ENCODE measurements at places on chromosomes 4 and X. TPM values are rescaled to one million over a fixed set of nuclear protein-coding genes. Genes with fewer than 3 reads are reported as not detected.

GRCh38 chrX:43333543-43333942, 322.6 kb upstream of the MAOA start:
- H3K36me3 ChIP-seq, result no peaks in the 10 kb centered on the region
- no peak overlapping the region for H3K27ac ChIP-seq

DNA sequence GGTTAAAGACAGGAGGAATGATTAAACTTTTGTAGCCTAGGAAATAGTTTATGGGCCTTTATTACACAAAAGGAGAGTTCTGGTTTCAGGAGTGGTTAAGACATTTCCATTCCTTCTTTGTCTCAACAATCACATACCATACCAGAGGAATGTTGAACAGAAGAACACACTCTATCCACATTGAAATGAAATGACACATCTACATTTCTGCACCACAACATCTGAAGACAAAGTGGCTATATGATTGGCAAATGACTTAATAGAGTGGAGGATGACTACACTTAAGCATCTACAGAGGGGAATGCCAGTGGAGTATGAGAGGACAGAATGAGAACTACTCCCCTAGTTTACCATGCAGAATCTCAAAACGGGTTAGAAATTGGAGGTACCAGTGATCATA, 8.0 kb downstream of the CYP2U1 start:
- H3K4me3 ChIP-seq, result no peak overlapping the region
- H3K36me3 ChIP-seq, result no peaks in the 10 kb centered on the region
- peak; percentile 44 for DNase-seq
- H3K27me3 ChIP-seq, result no peaks in the 10 kb centered on the region
- H3K4me1 ChIP-seq, result no peaks in the 10 kb centered on the region

- no peak overlapping the region for H3K4me3 ChIP-seq
- H3K36me3 ChIP-seq, result no peaks in the 10 kb centered on the region
- H3K27me3 ChIP-seq, result no peaks in the 10 kb centered on the region
- H3K27ac ChIP-seq, result no peak overlapping the region
Observed at GRCh38 chr4:76558396-76559235, 123.6 kb downstream of the SHROOM3 start.

DNA sequence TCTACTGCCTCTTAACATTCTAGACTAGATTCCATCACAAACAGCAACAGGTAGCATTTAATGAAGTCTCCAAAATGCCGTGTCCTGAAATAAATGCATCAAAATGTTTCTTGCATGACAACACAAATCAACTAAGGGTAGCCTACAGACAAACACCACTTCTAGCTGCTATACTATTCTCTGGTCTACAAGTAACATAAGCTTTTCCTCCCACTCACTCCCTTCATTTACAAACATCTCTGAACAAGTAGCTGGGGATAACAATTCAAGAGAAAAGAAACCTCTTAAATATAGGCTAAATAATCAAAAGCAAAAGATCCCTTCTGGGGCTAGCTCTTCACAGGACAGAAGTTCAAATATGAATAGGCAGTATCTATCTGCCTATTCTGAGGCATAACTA, 20.8 kb downstream of the PPP3CA start:
- no peaks in the 10 kb centered on the region for H3K27me3 ChIP-seq
- DNase-seq, result no peak
- H3K36me3 ChIP-seq, result no peaks in the 10 kb centered on the region
- H3K4me1 ChIP-seq, result peaks cover 14% of the 10 kb centered on the region

DNA sequence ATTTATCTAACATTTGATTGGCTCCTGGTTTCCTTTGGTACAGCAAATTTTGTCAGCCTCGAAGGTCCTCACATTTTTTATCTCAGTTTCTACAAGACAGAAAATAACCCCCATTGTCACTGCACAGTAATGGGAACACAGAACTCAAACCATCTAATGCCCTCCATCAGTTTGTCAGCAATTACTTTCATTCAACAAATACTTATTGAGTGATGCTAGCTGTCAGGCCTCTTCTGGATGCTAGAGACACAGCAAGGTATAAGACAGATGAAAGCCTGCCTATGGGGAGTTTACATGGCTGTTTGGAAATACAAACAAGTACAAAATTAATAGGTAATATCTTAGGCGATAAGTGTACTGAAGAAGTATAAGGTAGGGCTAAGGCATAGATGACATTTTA, 5.0 kb upstream of the HTN3 start:
- H3K36me3 ChIP-seq, result no peaks in the 10 kb centered on the region
- DNase-seq, result no peak
- no peak overlapping the region for H3K4me3 ChIP-seq
- no peak overlapping the region for H3K27ac ChIP-seq
- H3K4me1 ChIP-seq, result no peaks in the 10 kb centered on the region

GRCh38 chr4:169314906-169315305, 44.1 kb upstream of the SH3RF1 start:
- no peak overlapping the region for H3K27ac ChIP-seq
- H3K4me3 ChIP-seq, result 0 out of 2 replicates have a peak overlapping the region, but pooled peaks have one; percentile 13
- peak; percentile 58 for DNase-seq

GRCh38 chrX:97267396-97268181, 383.9 kb downstream of the RPA4 start:
- no peaks in the 10 kb centered on the region for H3K27me3 ChIP-seq
- no peak overlapping the region for H3K27ac ChIP-seq
- H3K4me1 ChIP-seq, result peaks cover 14% of the 10 kb centered on the region

- no peak overlapping the region for H3K4me3 ChIP-seq
- DNase-seq, result no peak
- H3K27ac ChIP-seq, result no peak overlapping the region
- H3K36me3 ChIP-seq, result no peaks in the 10 kb centered on the region
Observed at GRCh38 chr4:11483046-11483445, 54.4 kb upstream of the HS3ST1 start.

DNA sequence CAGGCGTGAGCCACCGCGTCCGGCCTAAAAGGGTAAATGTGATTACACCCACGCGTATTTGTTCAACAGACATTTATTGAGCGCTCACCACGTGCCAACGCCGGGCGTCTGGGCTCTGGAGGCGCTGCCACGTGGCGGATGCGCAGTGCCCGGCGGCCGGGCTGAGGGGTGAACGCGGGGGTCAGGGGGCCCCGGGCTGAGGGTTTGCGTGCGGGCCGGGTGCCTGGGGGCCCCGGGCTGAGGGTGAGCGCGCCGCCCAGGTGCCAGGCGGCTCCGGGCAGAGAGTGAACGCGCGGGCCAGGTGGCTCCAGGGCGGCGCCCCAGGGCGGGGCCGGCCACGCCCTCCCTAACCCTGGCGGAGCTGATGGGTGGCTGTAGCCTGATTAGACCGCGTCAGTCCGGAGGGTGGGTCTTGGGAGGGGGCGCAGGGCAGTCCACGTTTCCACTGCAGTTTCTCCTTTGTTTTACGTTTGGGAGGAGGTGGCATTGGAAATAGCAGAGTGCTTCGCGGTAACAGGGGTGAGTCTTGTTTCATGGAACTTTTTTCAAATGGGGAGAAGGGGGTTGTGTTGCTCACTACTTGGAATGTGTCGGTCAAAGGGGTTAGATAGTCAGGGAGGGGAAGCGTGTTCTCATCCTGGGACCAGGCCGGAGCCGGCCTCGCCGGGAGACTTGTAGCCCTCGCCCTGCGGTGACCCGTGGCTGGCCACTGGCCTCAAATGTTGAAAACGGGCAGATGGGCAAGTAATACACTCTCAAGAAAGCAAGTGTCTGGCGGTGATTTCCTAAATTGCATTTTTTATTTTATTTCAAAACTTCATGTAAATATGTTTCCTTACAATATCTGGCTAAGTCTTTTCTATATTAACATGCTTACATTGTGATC, at the start of gene ZFP42:
Gene ZFP42, plus strand, starts transcription at position 450 of the 886 bp plus-strand sequence. CDS start 7,037 bp downstream, outside the sequence.
- no peak within 1 kb of the TSS for H3K4me3 ChIP-seq
- no peak within 1 kb of the TSS for H3K27ac ChIP-seq
- H3K4me1 ChIP-seq, result no peaks in the 10 kb centered on the region
- no peaks in the 10 kb centered on the region for H3K36me3 ChIP-seq

DNA sequence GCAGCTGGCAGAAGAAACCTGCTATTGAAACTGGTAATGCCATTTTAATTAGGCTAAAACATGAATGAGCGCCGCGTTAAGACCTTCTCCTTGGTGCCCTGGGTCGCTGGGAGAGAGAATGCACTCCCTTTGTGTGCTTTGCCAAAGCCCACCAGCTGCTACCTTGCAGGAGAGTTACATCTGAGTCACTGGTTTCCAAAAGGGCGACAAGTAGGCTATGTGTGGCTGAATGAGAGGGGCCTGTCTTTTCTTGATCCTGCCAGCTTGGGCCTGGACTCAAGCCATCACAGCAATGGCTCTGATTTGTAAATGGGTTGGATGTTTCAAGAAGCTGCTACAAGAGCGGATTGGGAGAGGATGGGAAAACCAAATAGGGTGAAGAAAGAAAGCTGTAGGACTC, 81.5 kb downstream of the NHS start:
- H3K27ac ChIP-seq, result no peak overlapping the region
- H3K4me3 ChIP-seq, result no peak overlapping the region

DNA sequence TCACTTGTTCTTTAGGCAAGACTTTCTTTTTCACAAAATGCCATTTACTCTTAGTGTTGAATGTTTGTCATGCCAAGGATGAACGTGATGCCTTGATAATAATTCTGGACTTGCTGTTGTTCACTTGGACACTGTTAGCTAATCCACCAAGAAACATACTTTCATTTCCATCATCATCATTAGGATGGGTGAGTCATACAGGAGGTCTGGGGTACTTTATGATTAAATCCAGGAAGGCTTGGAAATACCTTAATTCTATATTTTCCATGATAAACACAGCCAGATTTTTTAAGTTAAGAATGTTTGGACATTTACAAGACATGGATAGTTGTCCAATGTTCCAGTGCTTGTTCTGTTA, 260.7 kb upstream of the GIMD1 start:
- no peak overlapping the region for H3K27ac ChIP-seq
- peak; percentile 36 for DNase-seq
- H3K4me1 ChIP-seq, result peaks cover 28% of the 10 kb centered on the region
- H3K27me3 ChIP-seq, result no peaks in the 10 kb centered on the region
- no peak overlapping the region for H3K4me3 ChIP-seq

DNA sequence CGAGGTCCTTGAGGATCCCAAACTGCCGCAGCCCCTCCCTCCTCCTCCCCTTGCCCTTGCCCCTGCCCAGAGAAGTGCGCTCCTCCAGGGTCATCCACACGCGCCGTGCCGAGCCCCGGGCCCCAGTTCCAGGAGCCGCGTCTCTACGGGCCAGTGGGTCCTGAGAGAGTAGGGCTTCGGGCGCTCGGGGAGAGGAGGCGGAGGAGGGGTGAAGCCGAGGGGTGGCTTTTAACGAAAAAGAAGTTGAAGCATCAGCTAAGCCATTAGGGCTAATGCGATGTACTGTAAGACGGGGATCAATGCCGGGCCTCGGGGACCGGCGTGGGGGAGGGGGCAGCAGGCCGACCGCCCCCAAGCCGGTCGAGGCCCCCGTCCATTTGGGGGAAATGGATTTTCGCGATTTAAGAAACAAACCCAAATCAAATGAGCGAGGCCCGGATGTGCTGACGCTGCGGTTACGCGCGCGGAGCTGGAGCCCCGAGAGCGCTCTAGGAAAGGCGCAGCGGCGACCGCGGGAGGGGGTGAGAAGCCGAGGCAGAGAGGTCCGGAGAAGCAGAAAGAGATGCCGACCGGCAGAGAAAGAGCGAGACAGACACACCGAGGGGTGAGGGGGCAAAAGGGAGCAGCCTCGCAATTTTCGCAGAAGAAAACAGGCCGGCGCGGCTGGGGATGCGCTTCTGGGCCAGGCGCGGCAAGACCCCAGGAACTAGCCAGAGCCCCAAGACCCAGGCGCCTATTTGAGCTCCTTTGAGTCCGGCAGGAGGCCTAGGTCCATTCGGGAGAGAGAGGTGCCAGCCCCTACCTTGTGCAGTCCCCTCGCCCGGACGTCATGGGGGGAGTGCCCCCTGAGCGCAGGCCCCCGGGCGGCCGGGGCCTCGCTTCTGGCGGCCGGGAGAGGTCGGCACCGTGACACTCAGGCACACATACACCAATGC, 13.6 kb downstream of the HMX1 start:
- H3K27me3 ChIP-seq, result peaks cover 86% of the 10 kb centered on the region
- H3K4me3 ChIP-seq, result no peak overlapping the region
- no peak overlapping the region for H3K27ac ChIP-seq
- no peaks in the 10 kb centered on the region for H3K4me1 ChIP-seq

DNA sequence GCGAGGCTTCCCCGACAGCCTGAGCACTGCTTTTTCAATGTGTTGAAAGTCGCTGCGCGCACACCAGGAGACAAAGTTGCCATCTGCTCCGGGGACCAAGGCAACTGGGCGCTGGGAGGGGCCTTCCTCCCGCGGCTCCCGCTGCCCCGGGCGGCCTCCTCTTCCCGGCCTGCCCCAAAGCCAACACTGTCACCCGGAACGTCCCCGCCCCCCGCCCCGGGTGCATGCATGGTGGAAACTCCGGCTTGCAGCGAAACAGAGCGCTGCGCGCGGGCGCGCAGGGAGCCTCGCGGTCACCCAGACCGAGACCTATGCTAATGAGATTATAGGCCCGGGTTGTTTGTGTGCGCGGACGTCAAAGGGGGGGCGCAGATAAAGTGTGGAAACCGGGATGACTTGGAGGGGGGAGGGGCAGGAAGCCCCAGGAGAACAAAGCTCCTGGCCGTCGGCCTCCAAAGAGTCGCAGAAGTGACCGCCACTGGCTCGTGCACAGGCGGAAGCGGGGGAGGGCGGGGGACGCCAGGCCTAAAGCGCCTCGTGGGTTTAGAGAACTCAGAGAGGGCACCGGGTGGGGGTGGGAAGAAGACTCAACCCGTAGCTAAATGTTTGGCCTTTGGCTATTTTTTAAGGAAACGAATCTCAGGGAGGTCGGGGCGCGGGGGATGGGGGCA, 88.8 kb downstream of the BCOR start:
- H3K27me3 ChIP-seq, result no peaks in the 10 kb centered on the region
- no peaks in the 10 kb centered on the region for H3K36me3 ChIP-seq
- H3K4me3 ChIP-seq, result peak overlapping the region; percentile 60
- DNase-seq, result peak; percentile 43

DNA sequence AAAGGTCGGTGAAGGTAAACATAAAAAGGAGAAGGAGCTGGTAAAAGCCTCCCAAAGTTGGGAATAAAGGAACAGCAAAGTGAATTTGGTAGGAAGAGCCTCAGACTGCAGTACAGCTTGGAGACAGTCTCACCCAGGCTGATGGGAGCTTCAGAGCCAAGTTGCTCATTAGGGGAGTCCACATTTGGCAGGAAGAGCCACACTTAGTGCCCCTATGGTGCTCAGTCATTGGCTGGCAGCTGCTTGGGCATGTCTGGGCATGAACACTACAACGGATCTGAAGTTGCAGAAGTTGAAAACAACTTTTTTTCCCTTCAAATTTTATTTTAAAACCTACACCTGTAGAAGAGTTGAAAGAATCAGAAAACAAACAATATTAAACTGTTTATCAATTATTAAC, 2497.3 kb downstream of the ARAP2 start:
- no peak overlapping the region for H3K4me3 ChIP-seq
- no peak overlapping the region for H3K27ac ChIP-seq
- no peak for DNase-seq

Gene NEUROG2
- total RNA-seq, result not detected

Gene PASD1
- total RNA-seq, result not detected

Gene FGFBP2
- total RNA-seq, result not detected

Gene ZNF182
- 1.6 TPM for total RNA-seq

Gene PPEF2
- not detected for total RNA-seq

Gene FAM53A
- total RNA-seq, result 15.3 TPM

Gene HPRT1
- 11.8 TPM for total RNA-seq

Gene DCAF12L2
- not detected for total RNA-seq

All from GM23248 (cell line).